ENCODE measurements at places on chromosomes 7 and 10.

DNA sequence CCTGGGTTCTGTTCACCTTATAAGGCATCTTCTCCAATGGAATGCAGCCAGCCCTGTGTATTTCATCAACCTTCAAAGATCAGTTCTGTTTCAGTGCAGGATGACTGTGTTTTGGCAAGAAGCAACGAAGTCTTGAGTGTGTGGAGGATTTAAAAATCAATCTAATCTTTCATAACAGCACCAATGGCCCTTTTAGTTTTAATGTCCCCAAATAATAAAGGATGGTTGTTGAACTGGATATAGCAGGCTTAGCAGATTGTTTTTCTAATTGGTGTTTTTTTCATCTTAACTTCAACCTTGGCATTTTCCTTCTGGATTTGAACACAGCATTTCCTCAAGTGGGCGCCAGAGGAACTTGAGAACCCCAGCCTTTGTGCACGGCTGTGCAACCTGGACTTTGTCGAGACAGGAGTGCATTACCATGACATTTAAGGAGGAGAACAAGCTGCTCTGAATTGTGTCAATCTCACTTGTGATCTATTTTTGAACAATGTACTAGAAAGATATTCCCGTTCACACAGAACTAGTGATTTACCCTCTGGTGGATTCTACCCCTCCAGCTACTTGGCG is 313.3 kb upstream of the AKR1E2 start:
- DNase-seq: peak; percentile 34

- no peak for DNase-seq
These were observed 27.6 kb downstream of the TMEM248 start for GRCh38 chr7:66948480-66949109.

DNA sequence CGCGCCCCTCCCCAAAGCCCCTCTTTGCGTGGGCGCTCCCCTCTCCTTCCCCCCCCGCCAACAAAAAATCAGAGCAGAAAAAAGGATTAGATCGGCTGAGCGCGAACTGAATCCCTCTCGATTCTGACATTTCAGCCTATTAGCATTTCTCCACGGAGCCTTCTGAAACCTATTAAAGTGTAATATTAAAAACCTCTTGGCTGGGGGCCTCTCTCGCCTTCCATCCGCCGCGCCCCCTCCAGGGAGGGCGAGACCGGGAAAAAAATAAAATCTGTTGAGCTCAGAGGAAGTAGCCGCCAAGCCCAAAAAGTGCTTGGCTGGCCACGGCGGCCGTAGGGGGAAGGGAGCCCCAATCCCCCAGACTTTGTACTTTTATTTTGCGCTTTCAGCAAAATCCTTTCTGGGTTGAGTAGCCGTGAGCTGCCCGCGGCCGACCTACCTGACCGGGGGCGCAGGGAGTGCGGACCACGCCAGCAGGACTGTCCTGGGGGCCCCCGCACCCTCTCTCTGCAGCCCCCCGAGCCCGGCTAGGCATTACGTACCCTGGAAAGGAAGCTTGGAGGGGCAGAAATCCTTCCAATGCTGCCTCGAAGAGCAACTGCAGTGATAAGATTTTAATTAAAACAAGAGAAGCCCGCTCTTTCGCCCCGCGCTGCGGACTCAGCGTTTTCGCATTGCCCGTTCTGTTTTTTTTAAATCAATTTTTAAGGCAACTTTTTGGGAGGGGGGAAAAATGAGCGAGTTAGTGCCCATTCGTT is 1.3 kb upstream of the TNRC18 start:
- peak; percentile 79 for DNase-seq

DNA sequence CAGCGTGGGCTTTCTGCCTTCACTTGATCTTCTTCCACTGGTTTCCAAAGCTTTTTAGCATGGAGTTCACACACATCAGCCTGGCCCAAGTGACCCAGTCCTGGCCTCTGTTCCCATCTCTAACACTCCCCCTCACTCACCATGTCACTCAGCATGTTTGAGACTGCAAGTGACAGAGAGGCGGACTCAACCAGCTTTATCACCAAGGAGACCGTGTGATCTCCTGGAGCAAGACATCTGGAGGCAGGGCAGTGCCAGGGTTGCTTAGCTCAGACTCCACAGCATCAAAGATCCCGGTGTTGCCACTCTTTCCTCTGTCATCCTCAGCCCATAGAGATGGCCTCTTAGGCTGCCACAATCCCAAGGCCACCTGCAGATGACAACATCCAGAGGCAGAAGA is 39.4 kb downstream of the FAM241B start:
- no peak for DNase-seq

GRCh38 chr10:112389271-112389822 is 15.4 kb downstream of the ACSL5 start:
- DNase-seq: peak; percentile 72

Data from NB4 (cell line).